ENCODE measurements at places on chromosomes 13 and 19. TPM values are rescaled to one million over a fixed set of nuclear protein-coding genes. Genes with fewer than 3 reads are reported as not detected.

TTYH1 gene
- total RNA-seq: not detected

DNA sequence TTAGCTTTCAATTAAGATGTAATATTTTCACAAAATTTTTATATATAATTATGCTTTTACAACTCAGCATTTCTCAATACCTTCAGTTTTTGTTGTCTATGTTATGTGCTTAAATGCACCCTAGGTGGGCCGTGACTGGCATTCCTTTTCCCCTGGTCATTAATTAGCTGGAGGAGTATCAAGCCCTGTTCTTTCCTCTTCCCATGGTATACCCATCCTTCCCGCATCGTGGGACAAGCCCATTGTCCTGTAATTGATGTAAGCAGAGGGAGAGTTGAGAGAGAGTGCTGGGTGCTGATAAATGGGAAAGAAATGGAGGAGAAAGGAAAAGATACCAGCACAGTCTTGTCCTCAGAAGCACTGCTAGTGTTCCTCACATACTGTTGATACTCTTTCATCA is 591.7 kb downstream of the GPC6 start:
- DNase-seq: no peak

DNA sequence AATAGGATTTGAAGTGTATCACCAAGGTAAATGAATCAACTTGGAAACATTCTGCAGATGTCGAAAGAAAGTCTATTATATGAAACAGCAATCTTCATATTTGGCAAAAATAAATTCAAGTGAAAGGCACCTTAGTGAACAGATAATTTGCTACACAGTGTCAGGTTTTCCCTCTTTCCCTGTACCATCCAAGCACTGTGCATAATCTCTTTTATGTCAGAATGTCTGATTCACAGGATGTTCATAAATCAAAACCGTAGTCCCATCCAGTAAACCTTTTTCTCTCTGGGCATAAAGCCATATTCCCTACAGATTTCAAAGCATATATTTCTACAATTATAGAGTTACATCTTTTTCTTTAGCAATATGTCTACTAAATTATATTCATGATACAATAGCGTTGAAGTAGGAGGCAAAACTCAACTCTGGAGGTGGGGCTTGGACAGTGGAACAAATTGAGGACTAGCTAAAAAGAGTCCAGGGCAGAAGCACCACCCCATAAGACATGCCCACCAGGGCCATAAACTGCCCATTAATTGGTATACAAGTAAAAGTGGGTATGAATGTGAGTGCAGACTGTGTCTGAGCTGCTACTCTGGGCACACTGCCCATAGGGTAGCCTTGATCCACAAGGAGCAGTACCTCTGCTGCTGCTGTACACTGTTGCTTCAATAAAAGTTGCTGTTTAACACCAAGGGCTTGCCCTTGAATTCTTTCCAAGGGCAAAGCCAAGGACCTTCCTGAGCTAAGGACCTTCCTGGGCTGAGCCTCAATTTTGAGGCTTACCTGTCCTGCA is 72.1 kb upstream of the MYCBP2 start:
- no peak for DNase-seq

DNA sequence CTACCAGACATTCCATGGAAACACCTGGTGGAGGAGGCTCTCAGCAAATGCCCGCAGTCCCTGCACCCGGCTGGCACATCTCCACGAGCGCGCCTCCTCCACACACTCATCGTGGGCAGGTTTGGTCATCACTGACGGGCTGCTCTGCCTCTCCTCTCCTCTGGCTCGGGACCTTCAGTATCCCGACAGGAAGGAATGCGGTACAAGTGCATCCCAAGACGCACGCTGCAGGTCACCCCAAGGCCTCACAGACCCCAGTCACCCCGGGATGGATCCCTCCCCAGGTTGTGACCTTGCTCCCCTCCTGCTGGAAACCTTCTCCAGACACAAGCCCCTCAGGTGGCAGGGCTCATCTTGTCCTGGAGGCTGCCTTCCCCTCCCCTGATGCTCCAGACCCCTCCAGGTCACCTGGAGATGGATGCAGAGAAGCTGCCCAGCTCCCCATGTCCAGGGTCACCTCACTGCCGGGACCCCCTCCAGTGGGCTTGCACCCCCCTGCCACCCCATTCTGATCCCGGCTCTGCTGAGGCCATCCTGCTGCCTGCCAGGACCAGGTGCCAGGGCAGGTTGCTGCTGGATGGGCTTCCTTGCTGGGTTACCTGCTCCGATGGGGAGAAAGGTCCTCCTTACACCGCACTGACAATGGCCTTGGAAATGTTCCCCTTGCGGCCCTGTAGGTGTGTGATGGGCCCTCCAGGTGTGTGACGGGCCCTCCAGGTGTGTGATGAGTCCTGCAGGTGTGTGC is 29.9 kb downstream of the C13orf46 start:
- DNase-seq: no peak

DNA sequence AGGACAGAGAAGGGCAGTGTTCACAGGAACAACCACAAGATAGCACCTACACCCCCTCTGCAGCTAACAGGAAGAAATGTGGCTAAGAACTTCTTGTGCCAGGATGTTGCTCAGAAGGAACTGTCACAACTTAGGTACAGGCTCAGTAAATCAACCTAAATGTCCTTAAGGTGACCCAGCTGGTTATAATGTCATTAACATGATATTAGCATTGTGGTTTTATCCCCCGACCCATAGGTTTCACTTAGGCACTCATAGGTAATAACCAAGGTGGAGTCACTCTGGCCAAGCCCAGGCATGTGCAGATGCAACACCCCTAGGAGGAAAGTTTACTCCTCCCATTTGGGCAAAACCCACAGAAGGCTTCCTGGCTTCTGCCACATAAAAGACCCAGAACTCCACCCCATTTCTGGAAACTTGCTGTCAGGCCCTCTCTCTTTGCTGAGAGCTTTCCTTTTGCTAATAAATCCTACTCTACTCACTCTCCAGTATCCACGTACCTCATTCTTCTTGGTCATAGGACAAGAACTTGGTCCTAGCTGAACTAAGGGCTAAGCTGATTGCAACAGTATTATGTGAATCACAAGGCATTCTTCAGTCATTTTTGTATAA is 951.3 kb downstream of the SLITRK5 start:
- no peak for DNase-seq

DNA sequence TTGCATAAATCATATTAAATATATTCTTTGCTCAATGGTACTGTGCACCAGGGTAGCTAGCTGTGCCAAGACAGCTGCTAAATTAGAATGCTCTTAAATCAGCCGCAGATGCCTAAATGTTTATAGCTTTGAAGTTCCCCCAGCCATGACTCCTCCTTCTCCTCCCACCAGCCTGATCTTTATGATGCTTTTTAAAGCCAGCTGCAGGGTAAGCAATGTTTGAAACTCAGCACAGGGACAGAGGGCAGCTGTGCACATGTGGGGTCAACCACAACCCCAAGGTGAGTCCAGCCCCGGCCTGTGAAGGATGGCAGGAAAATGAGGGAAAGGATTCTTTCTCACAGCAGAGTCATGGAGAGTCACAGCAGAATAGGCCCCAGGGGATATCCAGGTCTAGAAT is 635.7 kb downstream of the UQCRFS1 start:
- no peak for DNase-seq

DNA sequence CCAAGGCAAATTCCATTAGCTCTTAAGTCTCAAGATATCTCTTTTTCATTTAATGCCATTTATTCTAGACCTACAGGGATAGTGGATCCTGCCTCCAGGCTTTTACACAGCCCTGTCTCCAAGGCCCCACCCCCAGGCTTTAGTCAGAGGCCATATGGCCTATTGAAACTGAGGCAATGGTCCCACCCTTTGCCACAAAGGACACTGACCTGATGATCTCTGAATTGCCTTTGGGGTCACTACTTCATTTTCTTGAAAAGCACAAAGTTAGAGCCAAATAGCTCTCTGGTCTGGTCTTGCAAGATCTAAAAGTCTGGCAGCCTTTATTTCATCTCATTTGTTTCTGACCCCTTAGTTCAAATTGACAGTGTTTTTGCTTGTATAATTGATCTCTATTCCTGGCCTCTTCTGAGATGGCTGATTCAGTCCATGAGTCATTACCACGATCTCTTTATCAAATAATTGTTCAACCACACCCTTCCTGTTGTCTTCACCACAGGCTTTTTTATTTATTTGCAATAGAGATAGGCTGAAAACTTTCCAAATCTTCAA is 209.8 kb downstream of the FGF14 start:
- DNase-seq: peak; percentile 32

- no peak for DNase-seq
Observed at GRCh38 chr13:94849254-94849653, 136.9 kb upstream of the SOX21 start.

- DNase-seq: peak; percentile 52
Observed at GRCh38 chr19:35352448-35353304, 5.0 kb downstream of the FFAR1 start.

DNA sequence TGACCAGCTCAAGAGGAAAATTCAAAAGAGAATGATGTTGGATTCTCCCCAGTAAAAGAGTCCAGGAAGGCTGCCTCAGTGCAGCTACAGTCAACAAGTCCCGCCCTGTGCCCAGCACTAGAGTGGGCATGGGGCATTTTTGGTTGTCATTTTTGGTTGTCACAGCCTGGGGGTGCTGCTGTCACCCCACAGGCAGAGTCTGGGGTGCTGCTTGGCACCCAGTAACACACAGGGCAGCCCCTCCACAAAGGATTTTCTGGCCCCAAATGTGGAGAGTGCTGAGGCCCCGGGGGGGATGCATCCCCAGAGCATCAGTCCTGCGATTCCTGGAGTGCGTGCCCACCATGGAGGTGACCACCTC is 28.2 kb upstream of the TMEM255B start:
- DNase-seq: no peak

- DNase-seq: peak; percentile 26
Observed at GRCh38 chr13:26377038-26377437, 123.1 kb downstream of the CDK8 start.

Data from MG63 (cell line).